Neuronal stem cell (in vitro differentiated cells): ENCODE measurements at places on chromosomes 6 and 20.

DNA sequence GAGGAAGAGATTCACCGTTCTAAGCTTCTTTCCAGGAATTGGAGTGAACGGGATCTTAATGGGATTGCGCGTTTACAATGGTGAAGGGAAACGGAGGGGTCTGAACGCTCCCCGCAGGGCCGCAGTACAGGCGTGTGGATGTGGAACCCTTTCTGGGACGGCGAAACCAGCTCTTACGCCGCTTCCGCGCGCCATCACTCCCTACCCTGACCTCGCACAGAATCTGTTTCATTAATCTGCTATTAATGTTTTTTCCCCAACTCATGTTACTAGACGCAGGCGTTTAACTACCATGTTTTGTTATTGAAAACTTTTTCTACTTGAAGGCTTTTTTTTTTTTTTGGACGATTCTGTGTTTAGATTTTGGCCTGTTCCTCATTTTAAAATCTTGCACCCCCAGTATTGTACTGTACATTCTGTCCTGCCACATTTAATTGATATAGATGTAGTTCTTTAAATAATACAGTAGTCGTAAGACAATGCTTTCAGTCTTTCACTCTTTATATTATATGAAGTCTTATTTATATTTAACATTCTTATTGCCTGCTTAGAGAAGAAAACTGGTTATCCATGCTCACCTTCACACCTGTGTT, 696 bp upstream of the SUPT3H start:
- H3K4me3 ChIP-seq: peak overlapping the region; percentile 77
- H3K36me3 ChIP-seq: no peaks in the 10 kb centered on the region
- DNase-seq: no peak
- peak overlapping the region; percentile 85 for H3K27ac ChIP-seq
- peaks cover 9% of the 10 kb centered on the region for H3K4me1 ChIP-seq
- no peaks in the 10 kb centered on the region for H3K27me3 ChIP-seq

GRCh38 chr6:169186496-169187169, 67.0 kb downstream of the THBS2 start:
- H3K4me1 ChIP-seq: no peaks in the 10 kb centered on the region
- no peaks in the 10 kb centered on the region for H3K36me3 ChIP-seq
- no peak for DNase-seq
- no peaks in the 10 kb centered on the region for H3K27me3 ChIP-seq
- no peak overlapping the region for H3K27ac ChIP-seq
- H3K4me3 ChIP-seq: no peak overlapping the region

GRCh38 chr20:18613553-18613952, 25.7 kb downstream of the DTD1 start:
- no peak overlapping the region for H3K4me3 ChIP-seq
- no peak overlapping the region for H3K27ac ChIP-seq
- no peak for DNase-seq
- no peaks in the 10 kb centered on the region for H3K4me1 ChIP-seq
- H3K36me3 ChIP-seq: peaks cover 28% of the 10 kb centered on the region

DNA sequence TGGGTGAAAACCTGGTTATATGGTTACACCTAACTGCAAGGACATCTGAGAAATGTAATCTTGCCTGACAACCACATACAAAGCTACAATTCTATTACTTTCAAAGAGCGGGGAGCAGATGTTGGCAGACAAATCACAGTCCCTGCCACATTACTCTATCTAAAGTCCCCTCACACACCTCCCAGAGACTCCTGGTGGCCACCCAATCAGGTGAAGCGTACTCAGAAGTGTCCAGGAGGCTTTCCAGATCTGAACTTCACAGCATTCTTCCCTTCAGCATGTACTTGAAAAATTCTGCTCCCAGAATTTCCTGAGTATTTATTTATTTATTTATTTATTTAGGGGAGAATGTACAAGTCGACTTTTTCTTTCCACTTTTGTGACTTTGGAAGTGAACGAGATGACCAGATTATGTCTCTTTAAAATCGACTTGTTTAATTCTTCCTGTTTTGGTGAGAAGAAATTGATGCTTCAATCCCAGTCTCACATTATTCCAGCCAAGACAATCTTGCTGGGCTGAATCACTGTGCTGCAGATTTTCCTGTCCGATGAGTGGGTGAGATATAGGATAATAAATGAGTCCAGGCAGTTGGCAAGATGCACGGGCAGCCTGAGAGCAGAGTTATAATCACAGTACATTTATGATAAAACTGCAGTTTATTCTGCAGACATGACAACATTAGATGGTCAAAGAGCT, 46.9 kb upstream of the POPDC3 start:
- H3K4me3 ChIP-seq: no peak overlapping the region
- no peaks in the 10 kb centered on the region for H3K4me1 ChIP-seq
- no peak for DNase-seq
- no peaks in the 10 kb centered on the region for H3K36me3 ChIP-seq

GRCh38 chr6:131717836-131718542, 7.2 kb upstream of the CTAGE9 start:
- no peak overlapping the region for H3K27ac ChIP-seq
- H3K4me3 ChIP-seq: no peak overlapping the region
- H3K27me3 ChIP-seq: no peaks in the 10 kb centered on the region
- no peak for DNase-seq

DNA sequence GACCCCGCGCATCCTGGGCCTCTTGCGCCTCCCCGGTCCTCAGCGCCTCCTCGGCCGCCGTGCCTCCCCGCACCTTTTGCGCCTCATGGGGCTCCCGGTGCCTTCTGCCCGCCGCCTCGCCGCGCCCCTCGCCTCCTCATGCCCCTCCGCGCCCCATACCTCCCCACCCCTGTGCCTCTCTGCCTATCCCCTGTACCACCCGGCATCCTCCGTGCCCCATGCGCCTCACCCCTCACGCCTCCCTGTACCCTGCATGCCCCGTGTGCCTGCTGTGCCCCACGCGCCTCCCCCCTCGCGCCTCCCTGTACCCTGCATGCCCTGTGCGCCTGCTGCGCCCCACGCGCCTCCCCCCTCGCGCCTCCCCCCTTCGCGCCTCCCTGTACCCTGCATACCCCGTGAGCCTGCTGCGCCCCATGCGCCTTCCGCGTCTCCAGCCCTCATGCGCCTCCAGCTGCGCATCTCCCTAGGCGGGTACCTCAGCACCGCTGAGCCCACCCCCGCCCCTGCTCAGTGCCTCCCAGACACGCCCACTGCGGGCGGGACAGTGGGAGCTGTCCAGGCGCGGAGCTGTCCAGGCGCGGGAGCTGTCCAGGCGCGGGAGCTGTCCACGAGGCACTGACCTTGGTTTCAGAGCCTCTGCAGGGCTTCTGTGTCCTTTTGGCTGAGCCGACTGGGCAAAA, 37.1 kb downstream of the IGF2R start:
- no peak overlapping the region for H3K4me3 ChIP-seq
- DNase-seq: no peak
- no peaks in the 10 kb centered on the region for H3K4me1 ChIP-seq
- no peaks in the 10 kb centered on the region for H3K27me3 ChIP-seq
- peaks cover 6% of the 10 kb centered on the region for H3K36me3 ChIP-seq

DNA sequence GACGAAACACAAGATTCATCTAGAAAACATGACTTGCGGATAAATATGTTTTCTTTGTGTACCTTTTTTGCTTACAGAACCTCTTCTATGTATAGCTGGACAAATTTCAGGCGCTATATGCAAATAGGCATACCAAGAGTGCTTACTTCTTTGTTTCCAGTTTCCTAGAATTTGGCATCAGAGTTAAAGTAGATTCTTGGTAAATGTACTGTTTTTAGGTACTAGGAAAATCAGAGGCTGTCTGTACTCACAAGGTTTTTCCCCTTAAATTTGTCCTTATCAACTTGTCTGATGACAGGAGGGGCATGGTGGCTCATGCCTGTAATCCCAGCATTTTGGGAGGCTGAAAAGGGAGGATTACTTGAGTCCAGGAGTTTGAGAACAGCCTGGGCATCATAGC, 124.9 kb upstream of the TMEM170B start:
- H3K36me3 ChIP-seq: no peaks in the 10 kb centered on the region
- no peak overlapping the region for H3K4me3 ChIP-seq
- H3K27me3 ChIP-seq: no peaks in the 10 kb centered on the region
- H3K27ac ChIP-seq: no peak overlapping the region
- DNase-seq: no peak
- peaks cover 3% of the 10 kb centered on the region for H3K4me1 ChIP-seq

DNA sequence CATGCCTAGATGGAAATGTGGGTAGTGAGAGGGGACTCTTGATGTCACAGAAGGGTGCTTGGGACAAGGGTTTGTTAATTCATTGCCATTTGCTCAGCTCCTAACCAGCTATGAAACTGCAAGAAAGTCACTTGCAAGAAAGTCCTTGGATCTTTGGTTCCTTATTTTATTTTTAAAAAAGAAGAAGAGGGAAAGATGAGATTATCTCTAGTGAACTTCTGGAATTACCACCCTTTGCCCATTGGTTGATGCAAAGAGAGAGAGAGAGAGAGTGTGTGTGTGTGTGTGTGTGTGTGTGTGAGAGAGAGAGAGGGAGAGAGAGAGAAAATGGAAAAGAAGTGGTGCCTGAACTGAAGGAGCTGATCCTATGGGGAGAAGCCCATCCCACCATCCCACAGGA, 4.6 kb upstream of the SFT2D1 start:
- DNase-seq: no peak
- H3K4me1 ChIP-seq: no peaks in the 10 kb centered on the region
- H3K27ac ChIP-seq: no peak overlapping the region
- H3K27me3 ChIP-seq: no peaks in the 10 kb centered on the region
- no peak overlapping the region for H3K4me3 ChIP-seq
- H3K36me3 ChIP-seq: no peaks in the 10 kb centered on the region

DNA sequence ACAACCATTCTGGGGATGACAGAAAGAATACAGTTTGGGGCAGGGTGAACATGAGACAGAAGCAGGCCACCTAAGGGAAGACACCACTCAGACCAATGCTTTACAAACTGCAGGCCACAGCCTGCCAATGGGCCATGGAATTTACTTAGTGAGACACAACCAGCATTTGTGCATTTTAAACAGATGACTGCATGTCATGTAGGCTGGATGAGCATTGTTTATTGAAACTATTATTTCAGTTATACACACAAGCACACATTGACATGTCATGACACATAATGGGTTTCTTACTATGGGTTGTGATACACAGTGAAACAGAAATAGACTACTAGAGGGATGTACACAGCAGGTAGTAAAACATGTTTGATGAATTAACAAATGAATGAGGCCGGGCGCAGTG, 8.0 kb downstream of the PGM3 start:
- H3K27me3 ChIP-seq: no peaks in the 10 kb centered on the region
- no peaks in the 10 kb centered on the region for H3K4me1 ChIP-seq
- peaks cover 98% of the 10 kb centered on the region for H3K36me3 ChIP-seq
- H3K27ac ChIP-seq: no peak overlapping the region

GRCh38 chr6:19712998-19713397, 124.2 kb upstream of the ID4 start:
- no peak for DNase-seq
- H3K4me1 ChIP-seq: peaks cover 8% of the 10 kb centered on the region
- H3K27me3 ChIP-seq: no peaks in the 10 kb centered on the region
- H3K4me3 ChIP-seq: no peak overlapping the region

DNA sequence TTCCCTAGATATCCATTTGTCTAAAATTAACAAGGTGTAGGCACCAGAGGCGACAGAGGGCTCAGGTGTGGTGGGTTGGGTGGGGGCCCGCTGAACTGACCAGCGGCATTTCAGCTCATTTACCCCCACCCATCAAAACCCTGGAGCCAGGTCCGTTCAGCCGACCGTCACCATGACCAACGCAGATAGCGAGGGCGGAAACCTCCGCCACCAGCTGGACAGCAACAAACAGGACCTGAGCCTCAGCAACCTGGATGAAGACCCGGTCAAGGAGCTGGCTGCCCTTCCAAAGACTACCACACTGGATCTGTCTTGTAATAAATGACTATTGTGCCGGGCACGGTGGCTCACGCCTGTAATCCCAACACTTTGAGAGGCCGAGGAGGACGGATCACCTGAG, 120.8 kb upstream of the LGSN start:
- H3K27me3 ChIP-seq: no peaks in the 10 kb centered on the region
- H3K27ac ChIP-seq: no peak overlapping the region
- H3K4me3 ChIP-seq: no peak overlapping the region
- peaks cover 3% of the 10 kb centered on the region for H3K36me3 ChIP-seq

DNA sequence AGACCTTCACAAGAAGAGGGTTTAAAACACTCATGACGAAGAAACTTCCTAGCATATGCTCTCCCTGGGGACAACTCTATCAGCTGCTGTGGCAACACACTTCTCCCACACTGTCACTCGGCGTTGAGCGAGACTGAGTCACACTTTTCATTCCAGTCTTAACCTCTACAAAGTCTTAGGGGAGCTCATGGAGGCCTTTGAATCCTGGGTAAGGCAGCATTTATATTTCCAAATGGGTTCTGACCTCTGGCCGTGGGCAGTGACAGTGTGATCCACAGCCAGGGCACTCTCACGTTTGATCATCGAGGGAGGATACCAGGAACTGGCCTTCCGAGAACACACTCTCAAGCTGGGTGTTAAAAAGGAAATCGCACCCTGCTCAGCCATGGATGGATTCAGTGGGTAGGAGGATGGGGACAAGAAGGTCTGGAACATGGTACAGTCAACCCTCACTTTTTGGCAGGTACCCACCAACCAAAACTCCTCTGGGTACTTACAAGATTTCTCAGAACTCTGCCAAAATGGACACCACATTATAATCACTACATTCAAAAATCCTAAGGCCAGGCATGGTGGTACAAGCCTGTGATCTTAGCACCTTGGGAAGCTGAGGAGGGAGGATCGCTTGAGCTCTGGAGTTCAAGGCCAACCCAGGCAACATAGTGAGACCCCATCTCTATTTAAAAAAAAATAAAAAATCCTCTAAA, 19.6 kb downstream of the RRBP1 start:
- H3K36me3 ChIP-seq: peaks cover 6% of the 10 kb centered on the region
- no peak overlapping the region for H3K27ac ChIP-seq
- no peak for DNase-seq
- H3K4me3 ChIP-seq: no peak overlapping the region

DNA sequence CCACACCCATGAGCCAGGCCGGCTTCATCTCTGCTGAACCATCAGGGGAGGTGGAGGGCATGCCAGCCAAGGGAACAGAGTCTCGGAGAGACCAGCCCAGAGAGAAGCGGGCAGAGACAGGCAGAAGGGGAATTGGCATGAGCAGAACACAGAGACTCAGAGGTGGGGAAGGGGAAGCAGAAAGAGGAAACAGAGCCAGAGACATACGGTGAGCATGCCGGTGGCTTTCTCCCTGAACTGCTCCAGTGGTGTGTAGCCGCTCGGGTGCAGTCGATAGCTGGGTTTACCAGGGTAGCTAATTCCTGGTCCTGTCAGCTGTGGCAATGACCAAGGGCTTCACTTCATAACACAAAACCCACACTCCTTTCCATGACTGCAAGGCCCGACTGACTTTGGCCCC, 83.6 kb upstream of the CCDC167 start:
- no peaks in the 10 kb centered on the region for H3K36me3 ChIP-seq
- DNase-seq: no peak
- H3K27me3 ChIP-seq: no peaks in the 10 kb centered on the region
- H3K27ac ChIP-seq: no peak overlapping the region
- H3K4me1 ChIP-seq: peaks cover 12% of the 10 kb centered on the region

- H3K4me1 ChIP-seq: no peaks in the 10 kb centered on the region
- H3K36me3 ChIP-seq: no peaks in the 10 kb centered on the region
- H3K4me3 ChIP-seq: no peak overlapping the region
- no peak overlapping the region for H3K27ac ChIP-seq
- H3K27me3 ChIP-seq: no peaks in the 10 kb centered on the region
These were observed 152.9 kb downstream of the KLHL32 start for GRCh38 chr6:97077380-97077779.

GRCh38 chr6:161618831-161619454, 345.1 kb upstream of the AGPAT4 start:
- H3K4me3 ChIP-seq: no peak overlapping the region
- no peaks in the 10 kb centered on the region for H3K36me3 ChIP-seq
- peak; percentile 27 for DNase-seq
- no peak overlapping the region for H3K27ac ChIP-seq

- no peaks in the 10 kb centered on the region for H3K27me3 ChIP-seq
- no peaks in the 10 kb centered on the region for H3K36me3 ChIP-seq
- DNase-seq: no peak
- H3K27ac ChIP-seq: no peak overlapping the region
- H3K4me1 ChIP-seq: peaks cover 9% of the 10 kb centered on the region
- H3K4me3 ChIP-seq: no peak overlapping the region
These were observed 78.6 kb upstream of the AKAP12 start for GRCh38 chr6:151160929-151161757.
